ENCODE measurements at places on chromosomes 13 and 19.

GRCh38 chr13:76812206-76812897 lies 73.9 kb downstream of the KCTD12 start:
- no peak for DNase-seq

GRCh38 chr19:46513461-46514236 lies 18.0 kb upstream of the PNMA8B start:
- DNase-seq: peak; percentile 79

DNA sequence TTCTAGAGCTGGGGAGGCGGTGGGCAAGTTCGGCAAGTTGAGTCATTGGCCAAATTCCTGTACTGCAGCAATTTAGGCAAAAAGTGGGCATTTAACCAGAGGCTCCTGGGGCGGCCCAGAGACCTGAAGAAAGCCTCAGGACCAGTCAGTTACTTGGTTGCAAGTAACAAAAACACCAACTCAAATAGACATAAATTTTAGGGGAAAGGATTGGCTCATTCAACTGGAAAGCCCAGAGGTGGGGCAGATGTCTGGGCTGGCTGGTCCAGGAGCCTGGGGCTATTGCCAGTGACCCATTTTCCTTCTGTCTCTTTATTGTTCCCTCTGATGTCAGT lies 97.1 kb downstream of the SIPA1L3 start:
- DNase-seq: no peak

DNA sequence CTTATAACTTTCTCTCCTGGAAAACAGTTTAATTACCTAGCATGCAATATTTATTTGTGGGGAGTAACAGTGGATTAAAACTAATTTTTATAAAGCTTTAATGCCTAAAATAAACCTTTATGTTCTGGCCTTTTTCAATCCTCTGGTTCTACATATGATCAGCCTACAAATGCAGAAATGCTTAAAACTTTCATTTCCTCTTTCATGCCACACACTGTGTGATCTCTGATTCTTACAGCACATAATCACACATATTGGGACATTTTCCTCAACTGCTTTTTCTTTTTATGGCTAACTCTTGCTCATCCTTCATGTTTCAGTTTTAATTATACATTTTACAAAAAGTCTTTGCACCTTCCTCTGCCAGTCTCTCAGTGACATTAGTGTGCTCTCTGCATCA lies 910.8 kb upstream of the SLITRK6 start:
- no peak for DNase-seq

DNA sequence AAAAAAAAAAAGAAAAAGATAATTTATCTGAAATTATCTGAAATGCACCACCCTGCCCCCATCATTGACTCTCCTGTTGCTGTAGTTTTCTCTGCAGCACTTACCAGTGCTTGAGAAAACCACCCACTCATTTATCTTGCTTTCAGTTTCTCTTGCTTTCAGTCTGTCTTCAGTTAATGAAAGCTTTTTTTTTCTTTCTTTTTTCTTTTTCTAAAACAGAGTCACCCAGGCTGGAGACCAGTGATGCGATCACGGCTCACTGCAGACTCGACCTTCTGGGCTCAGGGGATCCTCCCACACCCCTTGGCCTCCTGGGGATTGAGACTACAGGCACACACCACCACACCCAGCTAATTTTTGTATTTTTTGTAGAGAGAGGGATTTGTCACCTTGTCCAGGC lies 4.3 kb upstream of the ACP5 start:
- peak; percentile 68 for DNase-seq

- DNase-seq: no peak
Observed at GRCh38 chr13:45782327-45783045, 69.1 kb downstream of the SIAH3 start.

- DNase-seq: no peak
Observed at GRCh38 chr13:24802074-24802473, 38.1 kb downstream of the RNF17 start.

GRCh38 chr13:98363326-98363725 lies 186.3 kb upstream of the RNF113B start:
- no peak for DNase-seq

DNA sequence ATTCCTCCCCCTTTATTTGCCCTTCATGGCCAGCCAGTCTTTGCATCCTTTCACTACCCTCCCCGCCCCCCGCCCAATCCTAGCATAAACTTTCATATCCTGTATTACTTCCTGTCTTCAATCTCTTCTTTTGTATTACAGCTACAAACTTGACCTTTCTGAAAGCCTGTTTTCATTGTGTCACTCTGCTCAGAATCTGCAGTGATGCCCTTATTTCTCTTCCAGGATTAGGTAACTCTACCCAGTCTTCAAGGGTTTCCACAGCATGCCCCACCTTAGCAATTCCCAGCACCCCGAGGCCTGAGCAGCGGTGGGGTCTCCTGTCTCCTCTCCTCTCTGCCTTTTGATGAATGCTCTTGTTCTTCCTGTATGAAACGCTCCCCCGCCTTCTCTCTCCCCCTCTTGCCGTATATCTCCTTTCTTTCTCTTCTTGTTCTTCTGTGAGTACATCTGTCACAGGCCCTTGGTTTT lies 145.6 kb downstream of the SHISA2 start:
- DNase-seq: peak; percentile 7

DNA sequence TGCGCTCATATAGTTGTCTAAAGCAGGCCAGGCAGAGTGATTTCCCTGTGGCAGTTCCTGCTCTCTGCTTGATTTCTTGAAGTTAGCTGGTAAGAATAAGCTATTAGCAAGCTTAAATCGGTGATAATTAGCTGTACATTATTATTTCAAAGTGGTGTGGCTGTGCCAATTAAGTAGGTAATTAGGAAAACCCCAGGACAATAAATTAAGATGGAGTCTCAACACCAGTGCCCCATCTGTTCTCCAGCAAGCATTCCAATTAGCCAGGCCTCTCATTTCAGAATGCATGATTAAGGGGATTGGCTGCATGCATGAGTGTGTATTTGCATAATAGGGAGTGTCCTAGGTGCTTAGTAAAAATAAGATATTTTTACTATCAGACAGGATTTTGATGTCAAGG lies 342.3 kb downstream of the GPC5 start:
- no peak for DNase-seq

DNA sequence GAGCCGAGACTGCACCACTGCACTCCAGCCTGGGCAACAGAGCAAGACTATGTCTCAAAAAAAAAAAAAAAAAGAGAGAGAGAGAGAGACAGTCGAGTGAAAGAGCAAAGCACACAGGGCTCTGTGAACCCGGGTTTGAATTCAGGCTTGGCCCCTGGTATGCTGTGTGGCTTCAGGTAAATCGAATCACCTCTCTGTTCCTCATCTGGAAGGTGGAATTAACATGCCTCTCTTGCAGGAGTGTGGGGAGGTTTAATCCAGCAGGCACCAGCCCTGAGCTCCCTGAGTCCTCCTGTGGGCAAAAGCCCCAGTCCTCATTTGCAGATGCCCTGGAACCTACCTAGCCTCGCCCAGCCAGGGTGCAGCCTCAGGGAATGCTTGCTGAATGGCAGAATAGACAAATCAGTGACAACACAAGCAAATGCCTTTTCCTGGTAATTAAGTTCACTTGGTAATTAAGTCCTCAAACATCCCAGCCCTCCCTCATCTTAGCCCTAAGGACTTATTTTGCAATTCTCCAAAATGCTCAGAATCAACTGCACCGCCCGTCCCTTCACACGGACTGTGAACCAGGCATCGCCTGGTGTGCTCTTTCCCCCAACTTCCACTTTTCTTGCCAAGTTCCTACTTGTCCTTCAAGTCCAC lies 4.6 kb upstream of the ZNRF4 start:
- DNase-seq: no peak

DNA sequence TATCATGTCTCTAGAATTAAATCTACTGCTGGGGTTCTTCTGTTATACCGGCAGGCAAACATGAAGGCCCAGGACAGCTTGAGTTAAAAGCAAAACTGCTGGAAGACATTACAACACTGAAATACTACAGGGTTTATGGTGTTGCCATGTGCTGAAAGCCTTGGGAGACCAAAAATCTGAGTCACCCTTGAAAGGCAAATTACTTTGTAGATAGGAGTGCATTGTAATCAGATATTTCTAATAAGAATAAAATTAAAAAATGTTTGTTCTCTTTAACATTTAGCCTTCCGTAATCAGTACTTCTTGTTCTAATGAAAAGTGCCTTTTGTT lies 181.3 kb downstream of the PCDH9 start:
- DNase-seq: no peak

DNA sequence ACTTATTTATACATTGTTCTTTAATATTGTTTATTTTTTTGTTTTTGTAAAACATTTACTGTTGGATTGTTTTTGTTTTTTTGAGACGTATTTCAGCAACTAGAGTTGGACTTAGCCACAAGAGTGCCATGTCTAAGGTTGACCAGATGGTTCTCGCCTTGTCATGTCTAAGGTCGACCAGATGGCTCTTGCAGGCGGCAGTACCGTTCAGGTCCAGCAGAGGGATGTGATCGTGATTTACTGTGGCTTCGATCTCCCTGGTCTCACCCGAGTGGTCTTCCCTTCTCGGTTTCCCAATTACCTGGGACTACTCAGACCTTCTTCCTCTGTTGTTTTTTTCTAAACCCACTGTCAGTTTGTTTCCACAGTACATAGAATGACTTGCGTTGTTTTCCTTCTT lies 1438.6 kb downstream of the UQCRFS1 start:
- no peak for DNase-seq

DNA sequence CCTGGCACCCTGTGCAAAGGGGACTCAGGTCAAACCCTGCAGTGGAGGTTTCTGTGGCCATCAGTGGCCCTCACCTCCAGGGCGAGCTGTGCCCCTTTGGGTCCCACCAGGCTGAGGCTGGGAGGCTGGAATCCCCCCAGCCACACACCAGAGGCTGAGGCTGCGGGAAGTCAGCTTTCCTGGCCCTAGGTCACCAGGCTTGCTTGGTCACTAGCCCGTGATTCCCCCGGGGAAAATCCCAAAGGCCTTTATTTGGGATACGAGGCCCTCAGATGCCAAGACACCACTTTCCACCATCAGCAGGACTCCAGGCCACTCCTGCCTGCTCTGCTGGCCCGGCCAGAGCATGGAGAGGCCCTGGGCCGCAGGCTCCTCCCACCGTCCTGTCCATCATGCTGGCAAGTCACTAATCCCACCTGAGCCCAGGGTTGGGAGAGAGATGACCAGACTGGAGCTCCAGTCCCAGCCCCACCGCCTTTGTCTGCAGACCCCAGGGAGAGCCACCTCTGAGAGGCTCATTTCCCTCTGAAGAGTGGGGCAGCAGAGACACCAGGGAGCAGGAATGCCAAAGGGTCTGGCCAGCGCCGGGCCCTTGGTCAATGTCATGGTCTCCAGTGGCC lies 4.7 kb downstream of the NKPD1 start:
- no peak for DNase-seq

- no peak for DNase-seq
Observed at GRCh38 chr19:6092329-6093286, 17.7 kb downstream of the RFX2 start.

DNA sequence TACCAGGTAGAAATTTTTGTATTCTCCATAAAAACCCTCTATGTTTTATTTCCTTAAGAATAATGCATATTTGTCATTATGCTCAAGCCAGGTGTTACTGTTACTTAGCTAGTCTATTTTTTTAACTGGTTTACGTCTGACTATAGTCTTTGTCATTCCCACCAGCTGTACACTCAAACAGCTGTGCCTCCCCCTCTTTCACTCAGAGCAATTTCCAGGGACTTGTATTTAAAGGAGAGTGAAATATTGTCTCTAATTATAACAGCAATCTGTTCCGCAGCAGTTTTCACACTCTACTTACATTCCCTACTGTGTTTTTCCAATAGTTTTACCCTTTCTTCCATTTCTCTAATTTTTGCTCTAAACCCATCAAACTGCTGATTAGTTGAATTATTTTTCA lies 813.6 kb upstream of the MIR17HG start:
- DNase-seq: no peak

DNA sequence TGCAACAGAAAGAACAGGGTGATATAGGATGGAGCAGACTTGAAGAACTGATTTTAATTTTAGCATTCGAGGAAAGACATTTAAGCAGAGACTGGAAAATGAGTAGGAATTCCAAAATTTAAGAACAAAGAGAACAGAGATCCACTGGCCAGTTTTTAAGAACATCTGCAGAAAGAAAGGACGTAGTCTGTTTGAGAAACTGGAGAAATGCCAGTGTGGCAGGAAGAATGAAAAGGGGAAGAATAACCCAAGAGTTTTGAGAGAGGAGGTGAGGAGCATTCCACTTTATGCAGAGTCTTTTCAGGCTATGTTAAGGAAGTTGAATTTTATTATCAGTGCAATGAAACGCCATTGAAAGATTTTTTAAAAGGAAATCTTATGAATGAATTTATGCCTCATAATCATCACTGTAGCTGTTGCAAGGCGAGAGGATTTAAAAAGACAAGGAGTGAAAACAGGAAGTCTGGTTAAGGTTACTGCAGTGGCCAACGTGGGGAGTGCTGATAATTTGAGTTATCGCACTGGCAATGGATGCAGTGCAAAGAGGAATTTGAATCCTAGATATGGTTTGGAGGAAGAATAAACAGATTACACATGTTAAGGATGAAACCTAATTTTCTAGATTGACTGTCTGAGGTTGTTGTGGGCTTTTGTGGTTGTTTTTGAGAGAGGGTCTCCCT lies 253.8 kb downstream of the DACH1 start:
- DNase-seq: no peak

GRCh38 chr19:2477732-2478191 lies 1.8 kb downstream of the GADD45B start:
- no peak for DNase-seq

GRCh38 chr13:103161476-103161875 lies 95.3 kb upstream of the SLC10A2 start:
- no peak for DNase-seq

- no peak for DNase-seq
Observed at GRCh38 chr13:44903574-44903985, 85.7 kb downstream of the NUFIP1 start.

DNA sequence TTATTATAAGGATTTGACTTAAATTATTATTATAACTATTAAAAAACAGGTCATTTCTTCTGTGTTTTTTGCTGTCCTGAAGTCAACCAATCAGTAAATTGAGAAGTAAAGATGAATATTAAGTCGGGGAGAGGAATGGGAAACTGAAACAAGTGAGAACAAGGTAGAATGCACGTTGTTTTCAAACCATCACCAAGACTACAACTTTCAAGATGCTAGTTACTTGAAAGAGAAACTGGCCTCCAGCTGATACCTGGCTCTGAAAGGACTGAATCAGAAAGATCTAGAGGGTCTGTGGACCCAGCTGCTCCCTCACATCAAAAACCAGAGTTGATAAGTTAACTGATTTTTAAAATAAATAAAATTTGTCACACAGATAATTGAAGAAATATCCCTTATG lies 1301.5 kb upstream of the ATXN8OS start:
- DNase-seq: no peak

GRCh38 chr13:50196118-50196517 lies 180.9 kb downstream of the KCNRG start:
- DNase-seq: no peak

DNA sequence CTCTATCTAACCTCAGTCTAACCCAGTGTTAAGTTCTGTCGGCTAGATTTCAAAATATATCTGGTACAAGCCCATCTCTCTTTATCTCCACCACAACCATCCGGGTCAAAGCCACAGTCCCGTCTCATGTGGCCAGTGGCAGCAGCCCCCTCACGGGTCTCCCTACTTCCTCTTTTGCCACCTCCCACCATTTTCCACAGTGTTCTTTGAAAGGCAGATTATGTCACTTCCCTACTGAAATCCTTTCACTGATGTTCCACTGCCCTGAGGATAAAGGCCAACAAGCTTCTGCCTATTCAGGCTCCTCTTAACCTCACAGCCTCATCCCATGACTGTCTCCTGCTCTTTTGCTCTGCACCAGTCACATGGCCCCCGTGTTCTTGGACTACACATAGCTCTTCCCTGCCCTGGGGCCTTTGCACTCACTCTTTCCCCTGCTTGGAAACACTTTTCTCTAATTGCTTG lies 117.2 kb downstream of the UBL3 start:
- no peak for DNase-seq

GRCh38 chr13:51502153-51502651 lies 49.4 kb upstream of the INTS6 start:
- DNase-seq: peak; percentile 58

GRCh38 chr19:14407605-14408484 lies 11.3 kb downstream of the DDX39A start:
- DNase-seq: no peak
